T-helper 17 cell (primary cell): ENCODE measurements at places on chromosomes 5 and 9. TPM values are rescaled to one million over a fixed set of nuclear protein-coding genes. Genes with fewer than 3 reads are reported as not detected.

- no peak overlapping the region for H3K27ac ChIP-seq
- no peak overlapping the region for H3K4me3 ChIP-seq
- peaks cover 7% of the 10 kb centered on the region for H3K4me1 ChIP-seq
- H3K36me3 ChIP-seq: peaks cover 2% of the 10 kb centered on the region
- peaks cover 3% of the 10 kb centered on the region for H3K27me3 ChIP-seq
Observed at GRCh38 chr5:142278627-142279026, 46.2 kb downstream of the SPRY4 start.

GRCh38 chr5:113713051-113713450, 199.6 kb downstream of the YTHDC2 start:
- no peaks in the 10 kb centered on the region for H3K27me3 ChIP-seq
- H3K27ac ChIP-seq: no peak overlapping the region
- no peak overlapping the region for H3K4me3 ChIP-seq
- H3K4me1 ChIP-seq: no peaks in the 10 kb centered on the region

GRCh38 chr9:134420281-134420845, 94.1 kb downstream of the RXRA start:
- peaks cover 2% of the 10 kb centered on the region for H3K36me3 ChIP-seq
- DNase-seq: no peak
- H3K27ac ChIP-seq: no peak overlapping the region
- H3K4me3 ChIP-seq: no peak overlapping the region
- no peaks in the 10 kb centered on the region for H3K4me1 ChIP-seq
- H3K27me3 ChIP-seq: no peaks in the 10 kb centered on the region

DNA sequence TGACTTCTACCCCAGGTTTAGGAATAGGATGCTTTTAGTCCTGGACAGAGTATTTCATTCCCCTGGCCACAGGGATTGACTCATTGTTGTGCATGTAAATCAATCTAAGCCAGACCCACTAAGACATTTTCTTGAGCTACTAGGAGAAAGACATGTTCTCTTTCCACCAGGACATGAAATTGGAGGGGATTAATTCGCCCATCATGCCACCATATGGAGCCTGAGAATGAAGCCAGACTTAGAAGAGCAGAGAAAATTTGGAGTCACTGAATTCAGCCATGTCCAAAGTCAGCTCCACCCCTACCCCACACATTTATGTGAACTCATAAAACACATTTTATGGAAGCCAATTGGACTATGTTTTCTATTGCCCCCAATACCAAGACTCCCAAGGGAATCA, 322.5 kb downstream of the NFIB start:
- no peaks in the 10 kb centered on the region for H3K27me3 ChIP-seq
- no peak overlapping the region for H3K27ac ChIP-seq
- no peak for DNase-seq
- no peaks in the 10 kb centered on the region for H3K4me1 ChIP-seq
- no peaks in the 10 kb centered on the region for H3K36me3 ChIP-seq
- H3K4me3 ChIP-seq: no peak overlapping the region

DNA sequence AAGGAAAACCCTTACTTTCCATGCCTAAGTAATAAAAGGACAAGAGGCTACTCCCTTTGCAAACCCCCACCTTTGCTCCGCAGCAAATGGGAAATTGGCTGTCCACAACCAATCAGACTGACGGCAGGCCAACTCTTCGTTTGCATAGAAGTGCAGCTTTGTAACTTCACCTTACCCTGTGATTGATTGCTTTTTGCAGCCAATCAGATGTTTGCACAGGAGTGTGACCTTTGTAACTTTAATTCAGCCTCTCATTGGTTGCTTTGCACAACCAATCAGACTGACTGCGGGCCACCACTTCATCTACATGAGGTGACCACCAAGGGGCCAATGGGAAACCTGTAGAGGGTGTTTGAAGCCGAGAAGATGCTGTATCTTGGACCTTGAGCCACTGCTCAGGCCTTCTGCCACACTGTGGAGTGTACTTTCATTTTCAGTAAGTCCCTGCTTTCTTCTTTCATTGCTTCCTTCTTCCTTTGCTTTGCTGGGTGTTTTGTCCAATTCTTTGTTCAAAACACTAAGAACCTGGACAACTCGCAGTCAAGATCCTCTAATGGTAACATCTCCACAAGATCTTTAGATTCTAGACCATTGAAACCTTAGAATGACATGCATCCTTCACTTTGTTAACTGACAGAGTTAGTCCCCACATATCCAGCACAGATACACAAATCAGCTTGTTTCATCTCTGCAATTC, 51.3 kb upstream of the FREM1 start:
- peaks cover 8% of the 10 kb centered on the region for H3K27me3 ChIP-seq
- DNase-seq: no peak
- H3K4me3 ChIP-seq: no peak overlapping the region
- no peaks in the 10 kb centered on the region for H3K36me3 ChIP-seq
- H3K27ac ChIP-seq: no peak overlapping the region
- peaks cover 7% of the 10 kb centered on the region for H3K4me1 ChIP-seq

DNA sequence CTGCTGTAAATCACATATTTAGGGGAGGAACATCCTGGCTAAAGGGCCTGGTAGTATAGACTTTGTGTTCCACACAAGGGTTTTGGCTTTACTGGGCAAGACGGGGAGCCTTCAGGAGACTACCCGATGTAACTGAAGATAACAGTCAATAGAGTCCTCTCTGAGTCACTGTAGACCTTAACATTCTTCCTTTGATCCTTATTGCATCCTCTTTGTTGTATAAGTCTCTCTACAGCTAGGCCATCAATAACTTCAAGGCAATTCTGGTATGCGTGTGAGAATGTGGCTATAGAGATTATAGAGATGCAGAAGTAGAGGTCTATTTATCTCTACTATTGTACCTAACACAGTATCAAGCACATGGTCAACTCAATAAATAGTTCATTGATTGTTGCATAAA, 67.3 kb upstream of the STK32A start:
- DNase-seq: no peak
- H3K27ac ChIP-seq: no peak overlapping the region
- H3K4me3 ChIP-seq: no peak overlapping the region
- H3K36me3 ChIP-seq: no peaks in the 10 kb centered on the region

- no peak overlapping the region for H3K4me3 ChIP-seq
- H3K27ac ChIP-seq: no peak overlapping the region
- DNase-seq: no peak
- no peaks in the 10 kb centered on the region for H3K27me3 ChIP-seq
- no peaks in the 10 kb centered on the region for H3K36me3 ChIP-seq
- H3K4me1 ChIP-seq: no peaks in the 10 kb centered on the region
Observed at GRCh38 chr9:108197899-108198298, 657.9 kb downstream of the ACTL7B start.

DNA sequence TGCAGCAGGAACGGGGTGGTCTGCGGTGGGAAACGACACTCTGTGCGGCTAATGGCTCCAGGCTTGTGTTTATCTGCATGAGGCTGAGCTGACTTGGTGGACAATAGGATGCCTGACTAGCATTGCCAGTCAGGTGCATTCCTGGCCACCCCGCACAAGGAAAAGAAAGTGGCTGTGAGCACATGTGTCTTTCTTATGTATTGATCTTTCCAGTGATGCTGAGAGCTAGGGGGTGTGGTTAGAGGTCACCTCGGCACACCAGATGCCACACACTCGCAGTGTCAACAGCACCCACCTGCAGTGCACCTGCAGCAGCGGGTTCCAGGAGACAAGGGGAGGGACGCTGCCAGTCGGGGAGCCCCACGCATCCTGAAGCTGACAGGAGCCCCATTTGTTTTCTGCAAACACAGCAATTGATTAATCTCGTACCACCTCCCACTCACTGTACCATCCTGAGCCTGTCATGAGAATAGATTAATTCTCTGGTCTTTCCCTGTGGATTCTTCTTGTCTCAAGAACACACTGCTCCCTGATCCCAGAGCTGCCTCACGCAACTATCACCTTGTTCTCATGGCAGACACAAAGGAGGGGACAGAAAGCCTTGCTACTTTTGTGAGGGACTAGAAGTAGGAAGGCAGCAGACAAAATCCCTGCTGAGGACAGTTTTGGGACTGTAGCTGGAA, 251.7 kb upstream of the WWC1 start:
- no peaks in the 10 kb centered on the region for H3K4me1 ChIP-seq
- peaks cover 28% of the 10 kb centered on the region for H3K27me3 ChIP-seq
- no peak overlapping the region for H3K4me3 ChIP-seq
- no peak for DNase-seq
- H3K36me3 ChIP-seq: no peaks in the 10 kb centered on the region
- no peak overlapping the region for H3K27ac ChIP-seq

DNA sequence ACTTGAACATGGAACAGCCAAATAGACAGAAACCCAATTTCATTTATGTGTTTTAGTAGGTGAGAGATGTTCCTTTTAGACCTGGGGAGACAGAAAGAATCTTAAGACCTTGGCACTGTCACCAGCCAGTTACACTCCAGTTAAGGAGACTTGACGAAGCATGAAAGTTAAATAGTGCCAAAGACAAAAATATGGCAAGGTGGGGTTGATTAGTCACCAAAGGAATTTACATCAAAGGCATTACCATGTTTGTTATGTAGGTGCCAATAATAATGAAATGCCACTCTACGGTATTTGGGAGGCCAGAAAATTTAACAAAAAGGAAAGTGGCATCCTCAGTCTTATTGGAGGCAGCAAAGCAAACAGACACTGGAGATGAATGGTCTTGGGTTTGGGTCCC, 9.2 kb upstream of the IL12B start:
- no peaks in the 10 kb centered on the region for H3K27me3 ChIP-seq
- H3K4me3 ChIP-seq: no peak overlapping the region
- no peaks in the 10 kb centered on the region for H3K36me3 ChIP-seq
- peaks cover 41% of the 10 kb centered on the region for H3K4me1 ChIP-seq
- H3K27ac ChIP-seq: peak overlapping the region; percentile 88

DNA sequence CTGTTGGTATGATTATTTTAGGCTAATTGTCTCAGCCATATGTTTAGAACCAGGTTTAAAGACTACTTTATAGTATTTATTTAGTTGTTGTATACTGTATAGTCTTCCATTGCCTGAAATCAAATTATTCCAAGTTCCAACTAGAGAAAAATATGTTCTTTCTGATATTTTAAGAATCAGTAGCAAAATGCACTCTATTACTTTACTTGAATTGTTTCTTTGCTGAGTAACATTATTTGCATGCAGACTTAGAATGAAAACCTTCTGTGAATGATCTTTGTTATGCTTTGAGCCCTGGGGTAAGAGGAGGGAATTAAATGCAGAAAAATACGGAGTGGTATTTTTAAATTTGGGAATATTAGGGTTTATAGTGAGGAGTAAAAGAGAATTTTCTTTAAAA, 47.9 kb downstream of the MEGF10 start:
- H3K4me1 ChIP-seq: peaks cover 4% of the 10 kb centered on the region
- H3K27me3 ChIP-seq: peaks cover 37% of the 10 kb centered on the region
- H3K4me3 ChIP-seq: no peak overlapping the region
- no peaks in the 10 kb centered on the region for H3K36me3 ChIP-seq

GRCh38 chr5:167217097-167217743, 1074.2 kb upstream of the WWC1 start:
- H3K4me1 ChIP-seq: no peaks in the 10 kb centered on the region
- DNase-seq: no peak
- H3K4me3 ChIP-seq: no peak overlapping the region
- no peaks in the 10 kb centered on the region for H3K27me3 ChIP-seq
- H3K27ac ChIP-seq: no peak overlapping the region

DNA sequence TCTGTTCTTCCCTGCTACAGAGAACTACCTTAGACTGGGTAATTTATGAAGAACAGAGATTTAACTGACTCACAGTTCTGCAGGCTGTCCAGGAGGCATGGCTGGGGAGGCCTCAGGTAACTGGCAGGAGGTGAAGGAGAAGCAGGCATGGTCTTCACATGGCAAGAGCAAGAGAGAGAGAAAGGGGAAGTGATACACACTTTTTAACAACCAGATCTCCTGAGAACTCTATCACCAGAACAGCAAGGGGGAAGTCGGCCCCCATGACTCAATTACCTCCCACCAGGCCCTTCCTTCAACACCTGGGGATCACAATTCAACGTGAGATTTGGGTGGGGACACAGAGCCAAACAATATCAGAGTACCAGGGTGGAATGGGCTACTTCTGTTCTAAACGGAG, 766.8 kb downstream of the TLE1 start:
- H3K27ac ChIP-seq: no peak overlapping the region
- no peak for DNase-seq
- H3K27me3 ChIP-seq: no peaks in the 10 kb centered on the region
- H3K36me3 ChIP-seq: no peaks in the 10 kb centered on the region
- H3K4me1 ChIP-seq: no peaks in the 10 kb centered on the region
- no peak overlapping the region for H3K4me3 ChIP-seq

GRCh38 chr5:59579101-59579823, 314.3 kb downstream of the PDE4D start:
- H3K27ac ChIP-seq: no peak overlapping the region
- H3K4me1 ChIP-seq: no peaks in the 10 kb centered on the region
- H3K4me3 ChIP-seq: no peak overlapping the region
- peaks cover 2% of the 10 kb centered on the region for H3K27me3 ChIP-seq

DNA sequence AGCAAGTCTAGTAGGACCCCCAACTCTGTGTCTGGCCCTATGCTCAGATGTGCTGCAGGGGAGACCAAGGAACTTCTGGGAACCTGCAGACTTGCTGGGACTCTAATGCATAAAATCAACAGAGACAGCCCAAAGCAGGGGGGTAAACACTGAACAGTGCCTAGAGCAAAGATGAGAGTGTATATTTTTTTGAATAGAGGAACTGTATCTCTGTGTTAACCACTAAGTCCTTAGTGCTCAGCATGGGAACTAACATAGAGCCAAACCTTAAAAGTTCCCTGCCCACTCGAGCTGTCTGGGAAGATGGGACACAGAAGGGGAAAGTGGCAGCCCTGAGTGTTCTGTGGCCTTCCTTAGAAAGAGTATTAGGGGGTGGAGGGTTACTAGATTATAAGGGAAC, 51.9 kb downstream of the C5orf15 start:
- no peaks in the 10 kb centered on the region for H3K36me3 ChIP-seq
- H3K4me3 ChIP-seq: no peak overlapping the region
- DNase-seq: no peak
- no peak overlapping the region for H3K27ac ChIP-seq
- peaks cover 13% of the 10 kb centered on the region for H3K27me3 ChIP-seq
- peaks cover 3% of the 10 kb centered on the region for H3K4me1 ChIP-seq

DNA sequence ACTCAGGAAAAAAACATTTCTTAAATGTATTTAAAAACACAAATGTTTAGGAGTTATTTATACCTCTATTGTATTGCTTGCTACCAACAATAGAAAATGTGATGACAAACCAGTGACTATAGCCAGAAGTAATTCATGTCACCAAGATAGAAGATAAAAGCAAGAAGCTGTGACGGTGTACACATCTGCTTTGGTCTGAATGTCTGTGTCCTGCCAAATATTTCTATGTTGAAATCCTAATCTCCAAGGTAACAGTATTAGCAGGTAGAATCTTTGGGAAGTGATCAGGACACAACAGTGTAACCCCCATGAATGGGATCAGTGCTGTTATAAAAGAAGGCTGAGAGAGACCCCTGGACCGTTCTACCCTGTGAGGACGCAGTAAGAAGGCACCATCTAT, 74.7 kb downstream of the CEMIP2 start:
- H3K36me3 ChIP-seq: peaks cover 10% of the 10 kb centered on the region
- H3K27me3 ChIP-seq: no peaks in the 10 kb centered on the region
- peaks cover 16% of the 10 kb centered on the region for H3K4me1 ChIP-seq
- H3K4me3 ChIP-seq: no peak overlapping the region

The SLC25A48 gene
- total RNA-seq: not detected

The CMYA5 gene
- total RNA-seq: 0.15 TPM

The PGM5 gene
- 0.40 TPM for total RNA-seq

The ADAMTS12 gene
- total RNA-seq: not detected

The CCDC69 gene
- 74.7 TPM for total RNA-seq

The EIF4E1B gene
- total RNA-seq: not detected

The CCL27 gene
- total RNA-seq: not detected

The TXNDC8 gene
- not detected for total RNA-seq

The CCL21 gene
- total RNA-seq: not detected

The ZNF883 gene
- total RNA-seq: 1.3 TPM
